ENCODE measurements at places on chromosomes 4 and X.

GRCh38 chr4:122536001-122536400, 79.5 kb upstream of the IL2 start:
- no peak for DNase-seq

GRCh38 chr4:149055624-149056023, 613.4 kb upstream of the NR3C2 start:
- no peak for DNase-seq

GRCh38 chrX:155715141-155715540, 102.4 kb upstream of the TMLHE start:
- DNase-seq = no peak

GRCh38 chr4:184548648-184549341, 74.4 kb upstream of the IRF2 start:
- DNase-seq = no peak

GRCh38 chrX:129176710-129177109, 346.6 kb downstream of the SMARCA1 start:
- no peak for DNase-seq

DNA sequence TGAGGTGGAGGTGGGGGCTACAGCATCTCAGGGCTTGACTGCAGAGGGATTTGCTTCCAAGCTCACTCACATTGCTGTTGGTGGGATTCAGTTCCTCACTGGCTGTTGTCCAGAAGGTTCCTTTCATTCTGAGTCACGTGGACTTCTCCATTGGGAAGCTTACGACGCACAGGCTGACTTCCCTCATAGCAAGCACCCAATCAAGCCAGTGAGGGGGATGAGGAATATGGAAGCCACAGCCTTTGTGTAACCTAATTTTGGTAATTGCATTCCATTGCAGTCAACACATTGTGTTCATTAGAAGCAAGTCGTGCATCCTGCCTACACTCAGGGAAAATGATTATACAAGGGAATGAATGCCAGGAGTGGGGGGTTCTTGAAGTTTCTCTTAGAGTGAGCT, 32.7 kb upstream of the MXRA5 start:
- no peak for DNase-seq

- no peak for DNase-seq
Observed at GRCh38 chr4:105206214-105206613, 59.5 kb downstream of the TET2 start.

DNA sequence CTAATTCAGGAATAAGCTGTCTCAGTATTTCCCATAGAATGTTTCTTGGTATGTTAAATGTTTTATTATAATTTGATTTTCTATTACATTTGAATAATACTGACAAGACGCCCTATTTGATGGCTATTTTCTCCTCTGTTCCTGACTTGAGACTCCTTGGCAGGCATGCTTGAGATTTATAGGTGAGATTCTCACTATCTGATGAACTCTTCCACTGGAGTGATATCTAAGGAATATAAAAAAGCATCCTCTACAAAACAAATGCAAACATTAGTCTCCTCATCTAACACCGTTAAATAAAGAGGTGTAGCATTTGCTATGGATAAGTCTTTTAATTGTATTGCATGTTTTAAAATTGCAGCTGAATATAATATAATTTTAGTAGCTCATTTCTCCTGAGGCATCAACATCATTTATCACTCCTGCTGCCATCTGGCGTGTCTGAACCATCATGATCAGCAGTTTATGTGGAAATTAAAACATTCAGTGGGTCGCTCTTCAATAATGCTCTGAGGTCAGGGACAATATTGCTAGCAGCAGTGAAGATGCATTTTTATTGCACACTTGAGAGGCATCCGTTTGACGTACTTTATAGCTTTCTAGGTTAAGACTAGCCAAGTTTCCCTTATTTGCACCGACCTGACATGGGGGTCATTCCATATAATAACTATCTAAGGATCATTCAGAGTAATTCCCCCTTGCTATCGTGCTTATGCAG, 210.4 kb upstream of the GALNTL6 start:
- DNase-seq = no peak

- no peak for DNase-seq
Observed at GRCh38 chr4:26179316-26179760, 141.5 kb upstream of the RBPJ start.

DNA sequence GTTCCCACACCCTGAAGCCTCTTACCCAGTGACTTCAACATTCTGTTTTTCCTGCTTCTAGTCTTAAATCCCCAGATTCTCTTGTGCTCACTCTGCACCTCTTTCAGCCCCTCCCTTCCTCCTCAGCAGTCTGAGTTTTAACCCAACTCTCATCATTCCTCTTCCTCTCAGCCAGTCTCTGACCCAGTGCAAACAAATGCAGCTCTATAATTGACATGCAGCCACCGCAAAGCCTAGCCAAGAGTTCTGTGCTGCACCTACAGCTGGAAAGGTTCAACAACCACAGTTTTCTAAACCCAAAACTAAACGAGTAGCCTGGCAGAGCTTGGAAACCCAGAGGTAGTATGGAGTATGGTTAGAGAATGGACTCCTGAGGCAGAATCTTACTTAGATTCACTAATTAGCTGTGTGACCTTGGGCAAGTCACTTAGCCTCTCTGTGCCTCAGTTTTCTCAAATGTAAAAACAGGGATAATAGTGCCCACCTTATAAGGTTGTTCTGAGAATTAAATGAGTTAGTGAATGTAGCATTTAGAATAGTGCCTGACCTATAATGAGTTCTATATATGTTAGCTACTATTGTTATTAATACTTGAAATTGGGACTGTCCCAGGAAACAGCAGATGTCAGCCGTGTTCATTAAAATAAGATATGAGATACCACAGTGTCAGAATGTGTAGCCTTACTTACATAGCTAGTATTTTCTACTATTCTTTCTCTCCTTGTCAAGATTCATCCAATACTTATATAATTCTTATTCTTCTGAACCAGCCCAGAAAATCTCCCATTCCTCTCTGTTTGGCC, 3.5 kb downstream of the TMEM154 start:
- DNase-seq = no peak

DNA sequence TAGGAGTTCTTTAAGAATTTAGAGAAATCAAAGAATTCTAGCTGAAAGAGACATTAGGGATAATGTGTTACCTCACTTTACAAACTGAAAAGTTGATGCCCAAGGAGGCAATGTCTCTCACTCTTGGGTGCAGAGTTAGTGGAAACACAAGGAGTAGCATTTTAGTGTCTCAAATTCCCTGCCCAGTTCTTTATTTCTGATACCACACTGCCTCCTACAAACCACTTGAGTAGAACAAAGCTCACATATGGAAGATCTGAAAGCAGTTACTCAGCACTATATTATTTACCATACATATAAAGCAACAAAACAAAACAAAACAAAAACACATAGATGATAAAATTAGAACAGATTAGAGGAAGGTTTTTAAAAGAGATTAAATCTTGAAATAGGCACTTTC, 124.2 kb downstream of the REELD1 start:
- DNase-seq = no peak

DNA sequence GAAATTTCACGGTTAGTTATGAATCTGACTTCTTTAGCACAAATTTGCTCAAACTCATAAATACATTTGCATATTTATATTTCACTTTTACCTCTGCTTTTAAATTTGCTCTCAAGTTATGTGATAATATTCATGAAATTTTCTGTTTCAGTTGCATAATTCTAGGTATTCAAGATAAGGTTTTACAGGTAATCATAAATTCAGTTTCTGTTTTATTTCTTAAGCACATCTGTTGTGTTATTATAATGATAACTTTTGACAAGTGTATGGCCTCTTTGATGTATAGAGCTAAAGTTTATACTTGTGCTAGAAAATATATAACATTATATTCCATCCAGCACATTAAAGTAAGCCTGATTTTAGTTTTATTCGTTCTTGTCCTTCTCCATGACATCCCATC, 308.1 kb downstream of the SLC7A11 start:
- DNase-seq = no peak

DNA sequence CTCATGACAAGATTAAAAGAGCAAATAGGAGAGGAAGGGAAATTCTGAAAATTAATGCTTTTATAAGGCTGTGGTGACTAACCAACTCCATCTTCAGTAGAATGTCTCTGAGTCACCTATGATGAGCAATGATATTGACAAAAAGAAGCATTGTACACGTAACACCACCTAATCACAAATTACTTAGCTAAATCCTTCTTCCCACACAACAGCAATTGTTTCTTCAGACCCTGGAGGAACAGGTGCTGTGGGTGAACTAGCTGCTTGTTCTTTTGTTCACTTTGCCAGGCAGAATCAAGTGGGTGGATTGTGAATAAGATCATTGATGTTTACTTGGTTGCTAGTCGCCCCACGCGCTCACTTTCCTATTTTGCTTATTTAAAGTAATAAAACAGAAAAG, 315.5 kb downstream of the CAMK2D start:
- no peak for DNase-seq
